KG1 (cell line): ENCODE measurements at places on chromosomes 16 and 17.

DNA sequence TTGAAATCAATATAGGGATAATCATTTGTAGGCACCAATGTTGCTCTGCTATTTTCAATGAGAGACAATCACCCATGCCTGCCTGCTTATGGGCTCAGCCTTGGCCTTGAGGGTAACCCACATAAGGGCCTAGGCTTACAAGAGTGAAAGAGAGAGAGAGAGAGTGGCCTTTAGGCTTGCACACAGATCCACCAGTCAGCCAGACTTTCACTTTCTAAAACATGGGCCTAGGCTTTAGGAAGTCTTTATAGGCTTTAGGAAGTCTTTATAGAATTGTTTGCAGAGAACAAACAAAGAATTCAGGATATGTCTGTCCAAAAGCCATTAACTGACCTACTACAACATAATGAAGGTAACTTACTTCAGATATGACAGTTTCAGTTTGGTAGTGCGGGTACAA, 3.4 kb downstream of the ABCA9 start:
- no peak for DNase-seq

GRCh38 chr16:56643080-56643778, 4.8 kb downstream of the MT1A start:
- DNase-seq: no peak

- no peak for DNase-seq
Observed at GRCh38 chr17:7289256-7290032, 5.0 kb downstream of the YBX2 start.

GRCh38 chr17:77959926-77960521, 1.5 kb downstream of the TNRC6C start:
- DNase-seq: no peak

DNA sequence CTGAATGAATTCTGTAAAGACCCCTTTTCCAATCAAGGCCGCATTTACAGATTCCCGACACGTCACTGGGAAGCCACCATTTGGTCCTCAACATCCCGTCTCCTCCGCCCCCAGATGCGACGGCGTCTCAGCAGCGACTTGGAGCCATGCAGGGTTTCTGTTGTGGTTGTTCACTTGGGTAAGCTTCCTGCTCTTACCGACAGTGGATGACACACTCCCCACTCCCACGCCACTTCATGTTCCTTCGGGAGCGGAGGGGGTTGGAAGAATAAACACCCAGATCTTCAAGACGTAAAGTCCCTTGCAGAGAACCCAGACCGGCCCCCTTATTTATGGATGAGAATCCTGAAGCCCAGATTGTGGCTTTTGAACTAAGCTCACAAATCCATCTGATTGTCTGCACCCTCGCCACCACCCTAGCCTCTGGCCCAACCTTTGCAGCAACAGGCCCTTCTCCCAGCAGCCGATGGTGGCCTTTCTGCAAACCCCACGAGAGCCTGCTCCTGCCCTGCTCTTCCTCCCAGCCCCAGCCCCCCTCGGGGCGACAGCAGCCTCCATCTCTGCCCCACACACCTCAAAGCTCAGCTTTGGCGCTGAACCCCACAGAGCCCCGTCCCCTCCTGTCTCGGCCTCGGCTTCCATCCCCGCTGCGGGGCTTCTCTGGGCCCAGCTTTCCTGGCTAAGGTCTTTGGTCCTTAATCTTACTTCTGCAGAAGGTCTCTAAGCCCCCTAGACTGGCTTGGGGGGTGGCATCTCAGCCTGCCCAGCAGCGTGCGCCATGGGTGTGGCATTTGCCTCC, 19.0 kb upstream of the OSGIN1 start:
- DNase-seq: no peak

DNA sequence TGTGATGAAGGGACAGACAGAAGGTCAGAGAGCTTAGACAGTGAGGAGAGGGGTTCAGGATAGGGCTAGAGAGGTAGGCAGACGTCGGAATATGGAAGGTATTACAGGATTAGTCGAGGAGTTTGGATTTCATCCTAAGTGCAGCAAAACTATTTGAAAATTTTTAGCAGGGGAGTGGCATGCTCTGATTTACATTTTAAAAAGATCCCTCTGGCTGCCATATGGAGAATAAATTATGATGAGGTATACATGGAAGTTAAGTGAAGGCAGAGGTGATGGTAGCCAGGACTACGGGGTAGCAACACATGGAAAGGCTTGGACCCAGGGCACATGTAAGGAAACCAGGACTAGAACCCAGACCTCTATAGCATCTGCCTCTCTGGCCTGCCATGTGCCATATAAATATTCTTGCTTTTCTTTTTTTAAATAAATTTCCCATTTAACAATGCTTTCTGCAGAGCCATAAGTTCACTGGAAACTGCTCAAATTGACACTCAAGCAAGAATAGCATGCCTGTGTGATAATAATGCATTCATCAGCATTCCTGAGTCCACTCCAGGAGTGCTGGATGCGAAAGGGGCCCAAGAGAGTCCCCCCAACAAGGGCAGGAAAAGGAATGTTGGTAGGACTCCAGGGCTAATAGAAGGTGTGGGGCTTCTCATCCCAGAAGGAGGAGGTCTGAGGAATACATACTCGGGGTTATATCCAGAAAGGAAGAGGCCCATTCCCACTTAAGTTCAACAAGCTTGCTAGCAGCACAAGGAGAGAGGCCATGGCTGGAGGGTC, 78.2 kb downstream of the HLF start:
- DNase-seq: no peak

DNA sequence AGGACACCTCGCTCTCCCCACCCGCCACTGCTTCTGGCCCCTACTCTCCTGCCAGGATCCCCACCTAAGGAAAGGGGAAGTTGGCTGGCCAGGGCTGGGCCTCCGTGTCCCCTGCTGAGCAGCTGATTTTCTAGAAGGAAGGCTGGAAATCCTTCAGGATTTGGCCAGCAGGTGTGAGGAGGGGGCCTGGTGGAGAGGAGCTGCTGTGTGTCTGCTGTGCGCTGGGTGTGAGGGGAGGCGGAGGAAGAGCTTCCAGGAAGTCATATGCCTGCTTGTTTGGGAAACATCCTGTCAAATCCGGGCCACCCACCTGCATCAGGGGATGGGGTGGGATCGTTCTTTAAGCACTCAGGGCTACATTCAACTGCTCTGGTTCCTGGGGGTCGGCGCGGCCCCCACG, 28.6 kb downstream of the TPSG1 start:
- DNase-seq: no peak

GRCh38 chr16:56848955-56849689, 15.9 kb upstream of the SLC12A3 start:
- DNase-seq: no peak

GRCh38 chr16:50549561-50549915, 1.3 kb downstream of the NKD1 start:
- no peak for DNase-seq

DNA sequence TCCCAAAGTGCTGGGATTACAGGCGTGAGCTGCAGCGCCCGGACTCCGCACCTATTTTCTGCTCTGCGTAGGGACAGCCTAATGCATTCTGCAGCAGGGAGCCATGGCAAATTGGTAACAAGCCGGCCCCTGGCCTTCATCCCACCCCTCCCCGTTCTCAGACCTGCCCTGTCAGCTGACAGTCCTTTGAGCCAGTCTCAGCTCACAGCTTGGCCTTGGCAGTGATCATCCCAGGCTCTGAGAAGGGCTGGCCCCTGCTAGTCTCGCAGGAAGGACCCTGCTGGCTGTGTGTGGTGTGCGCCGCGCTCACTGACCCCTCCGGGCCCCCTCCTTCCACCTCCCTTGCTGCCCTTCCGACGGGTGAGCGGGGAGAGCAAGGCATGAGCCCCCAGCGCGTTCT, 10.3 kb upstream of the NPTX1 start:
- DNase-seq: no peak

- no peak for DNase-seq
Observed at GRCh38 chr17:76265624-76266243, 586 bp downstream of the UBALD2 start.

- DNase-seq: no peak
Observed at GRCh38 chr17:81412490-81413093, 17.3 kb downstream of the BAHCC1 start.
